ENCODE measurements at places on chromosomes 4 and X.
A peak's percentile ranks its signal among the peaks of the same experiment; 100 is the strongest.

GRCh38 chr4:150176547-150176946 lies 98.3 kb downstream of the DCLK2 start:
- DNase-seq = no peak

DNA sequence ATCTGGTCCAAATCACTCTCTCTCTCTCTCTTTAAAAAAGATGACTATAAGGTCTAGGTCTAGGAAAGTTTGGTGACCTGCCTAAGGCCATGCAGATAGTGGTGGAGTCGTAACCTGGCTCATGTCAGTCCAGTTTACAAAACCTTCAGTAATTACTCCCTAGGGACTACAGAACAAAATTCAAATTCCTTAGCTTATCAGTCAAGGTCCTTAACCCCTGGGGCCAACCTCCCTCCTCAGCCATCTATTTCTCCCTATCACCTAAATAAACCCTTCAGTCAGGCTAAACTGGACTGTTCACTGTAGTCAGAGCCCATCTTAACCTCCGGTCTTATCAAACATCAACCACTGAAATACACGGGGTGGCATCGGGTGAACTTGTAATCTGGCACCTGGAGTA lies 68.9 kb downstream of the MAP3K15 start:
- no peak for DNase-seq

- DNase-seq = no peak
Measured at GRCh38 chrX:13198056-13198761, 121.6 kb downstream of the ATXN3L start.

GRCh38 chr4:84792366-84793301 lies 173.9 kb downstream of the WDFY3 start:
- no peak for DNase-seq

DNA sequence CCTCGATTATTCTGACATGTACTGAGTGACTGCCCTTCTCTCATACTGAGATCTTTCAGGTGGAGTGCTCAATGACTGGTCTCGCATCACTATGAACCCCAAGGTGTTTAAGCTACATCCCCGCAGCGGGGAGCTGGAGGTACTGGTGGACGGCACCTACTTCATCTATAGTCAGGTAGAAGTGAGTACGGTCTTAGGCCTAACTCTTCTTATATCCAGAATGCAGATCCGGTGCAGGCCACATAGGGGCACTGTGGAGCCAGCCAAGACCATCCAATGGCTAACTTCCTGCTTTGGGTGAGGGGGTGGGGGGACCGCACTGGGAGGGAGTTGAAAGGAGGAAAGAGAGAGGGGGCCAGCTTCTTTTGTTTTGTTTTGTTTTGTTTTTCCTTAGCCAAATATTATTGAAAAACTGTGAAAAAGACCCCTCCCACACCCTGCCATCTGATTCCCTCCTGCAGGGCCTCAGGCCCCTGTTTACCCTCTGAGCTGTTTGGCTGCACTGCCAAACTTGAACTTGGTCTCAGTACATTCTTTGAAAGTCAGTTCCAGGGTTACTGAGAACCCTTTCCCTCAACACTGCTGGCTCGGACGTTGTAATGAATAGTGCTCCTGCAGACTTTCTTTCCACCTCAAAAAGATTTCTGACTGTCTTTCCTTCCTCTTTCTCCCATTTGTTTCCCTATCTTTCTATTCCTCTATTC lies 16.2 kb downstream of the AWAT2 start:
- DNase-seq = no peak

- DNase-seq = no peak
Measured at GRCh38 chrX:87896057-87896456, 378.5 kb downstream of the KLHL4 start.

DNA sequence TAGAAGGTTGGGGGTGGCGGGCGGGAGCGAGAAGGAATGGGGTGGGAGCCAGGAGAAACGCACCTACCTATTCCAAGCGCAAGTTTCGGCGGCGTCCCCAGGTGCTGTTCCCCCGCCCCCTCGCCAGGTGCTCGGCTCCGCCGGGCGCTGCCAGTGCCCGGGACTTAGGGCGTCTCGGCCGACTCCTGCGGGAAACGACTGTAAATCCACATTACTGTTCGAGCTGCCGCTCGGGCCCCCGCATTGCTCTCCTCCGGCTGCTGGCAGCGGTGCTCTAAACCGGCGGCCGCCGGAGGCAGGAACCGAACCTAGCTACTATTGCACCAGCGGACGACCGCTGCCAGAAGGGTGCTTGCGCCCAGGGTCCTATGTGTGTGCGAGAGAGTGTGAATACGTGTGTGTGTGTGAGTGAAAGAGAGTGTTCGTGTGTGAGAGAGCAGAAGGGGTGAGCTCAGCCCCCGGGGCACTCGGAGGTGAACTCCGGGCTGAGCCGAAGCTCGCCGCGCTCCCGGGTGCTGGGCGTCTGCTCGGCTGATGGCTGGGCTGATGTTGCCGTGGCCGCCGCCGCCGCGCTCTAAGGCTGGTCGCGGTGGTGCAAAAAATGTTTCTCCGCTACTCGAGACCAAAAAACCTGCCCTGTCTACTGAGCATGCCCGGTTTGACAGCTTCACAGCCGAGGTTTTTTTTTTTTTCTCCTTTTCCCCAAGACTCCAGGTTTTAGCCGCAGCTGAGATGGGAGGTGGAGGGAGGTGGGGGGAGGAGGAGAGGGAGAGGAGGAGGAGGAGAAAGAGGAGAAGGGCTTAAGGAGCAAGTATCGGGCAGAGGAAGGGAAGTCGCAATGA lies 115.7 kb upstream of the TEX13C start:
- peak; percentile 58 for DNase-seq

DNA sequence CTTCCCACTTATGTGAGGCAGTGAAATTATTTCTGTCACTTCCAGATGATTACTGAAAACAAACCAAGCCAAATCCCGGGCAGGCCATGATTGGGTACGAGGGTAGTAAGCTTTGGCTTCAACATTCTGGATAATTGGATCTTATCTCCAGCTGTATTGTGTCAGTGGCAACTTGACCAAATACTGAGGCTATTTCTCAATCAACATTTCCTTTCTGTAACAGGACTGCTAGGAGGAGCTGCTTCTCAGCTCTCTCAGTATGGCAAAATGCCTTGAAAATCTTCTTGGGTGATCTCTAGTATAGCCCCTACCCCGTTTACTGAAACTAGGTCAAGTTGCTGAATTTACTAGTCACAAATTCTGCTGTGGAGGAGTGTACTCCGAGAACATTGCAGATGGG lies 169.3 kb upstream of the FRMPD4 start:
- DNase-seq = no peak

DNA sequence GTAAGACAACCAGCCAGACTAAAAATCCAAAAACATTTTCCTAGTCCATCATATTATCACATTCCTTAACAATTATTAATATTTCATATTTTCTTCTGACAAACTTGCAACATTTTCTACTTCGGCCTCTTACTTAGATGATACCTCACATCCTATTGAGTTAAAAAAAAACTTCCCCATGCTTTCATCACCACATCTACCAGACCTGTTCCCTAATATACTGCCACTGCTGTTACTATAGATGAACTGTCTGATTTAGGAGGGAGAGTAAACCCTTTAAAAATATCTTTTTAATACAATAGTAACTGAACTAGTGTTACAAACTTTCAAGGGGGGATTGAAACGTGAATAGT lies 1.5 kb downstream of the FAM200B start:
- no peak for DNase-seq

DNA sequence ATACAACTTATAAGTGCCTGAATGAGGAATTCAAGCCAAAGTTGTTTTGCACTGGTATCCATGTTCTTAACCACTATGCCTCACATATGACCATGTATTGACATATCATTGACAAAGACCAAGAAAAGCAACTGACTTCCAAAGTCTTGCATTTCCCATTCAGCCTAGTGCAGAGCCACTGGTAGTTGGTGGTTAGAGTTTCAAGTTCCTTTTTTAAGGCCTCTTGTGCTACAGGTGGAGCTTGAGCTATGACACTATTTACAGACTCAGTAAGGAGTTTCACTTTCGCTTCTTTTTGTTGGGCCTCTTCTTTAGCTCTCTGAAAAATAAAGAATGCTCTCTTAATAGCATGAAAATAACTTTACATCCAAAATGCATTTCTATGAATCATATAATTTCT lies 763.0 kb downstream of the DMD start:
- no peak for DNase-seq

DNA sequence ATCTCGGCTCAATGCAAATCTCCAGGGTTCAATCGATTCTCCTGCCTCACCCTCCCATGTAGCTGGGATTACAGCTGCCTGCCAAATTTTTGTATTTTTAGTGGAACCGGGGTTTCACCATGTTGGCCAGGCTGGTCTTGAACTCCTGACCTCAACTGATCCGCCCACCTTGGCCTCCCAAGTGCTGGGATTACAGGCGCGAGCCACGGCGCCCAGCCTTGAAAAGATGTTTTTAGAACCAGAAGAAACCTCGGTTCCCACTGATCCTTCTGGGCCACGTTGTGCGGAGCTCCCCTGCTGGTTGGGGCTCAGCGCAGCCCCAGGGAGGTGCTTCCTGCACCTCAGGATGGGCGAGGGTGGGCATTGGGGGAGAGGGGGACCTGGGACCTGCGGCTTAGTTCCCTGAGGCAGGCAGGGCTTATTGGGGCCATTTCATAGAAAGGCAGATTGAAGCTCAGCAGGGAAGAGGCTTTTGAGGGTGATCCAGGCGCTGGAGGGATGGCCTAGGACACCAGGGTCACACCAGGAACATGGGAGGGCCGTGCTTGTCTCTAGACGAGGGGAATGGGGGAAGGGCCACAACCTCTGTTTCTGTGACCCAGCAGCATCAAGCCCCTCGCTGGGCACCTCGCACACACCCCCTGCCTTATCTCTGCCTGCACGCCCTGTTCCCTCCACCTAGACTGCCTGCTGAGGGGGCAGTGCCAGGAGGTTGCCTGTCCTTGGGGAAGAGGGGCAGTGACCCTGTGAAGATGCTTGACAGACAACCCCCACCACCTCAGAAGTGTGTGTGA lies 6.3 kb upstream of the ADD1 start:
- DNase-seq = no peak

DNA sequence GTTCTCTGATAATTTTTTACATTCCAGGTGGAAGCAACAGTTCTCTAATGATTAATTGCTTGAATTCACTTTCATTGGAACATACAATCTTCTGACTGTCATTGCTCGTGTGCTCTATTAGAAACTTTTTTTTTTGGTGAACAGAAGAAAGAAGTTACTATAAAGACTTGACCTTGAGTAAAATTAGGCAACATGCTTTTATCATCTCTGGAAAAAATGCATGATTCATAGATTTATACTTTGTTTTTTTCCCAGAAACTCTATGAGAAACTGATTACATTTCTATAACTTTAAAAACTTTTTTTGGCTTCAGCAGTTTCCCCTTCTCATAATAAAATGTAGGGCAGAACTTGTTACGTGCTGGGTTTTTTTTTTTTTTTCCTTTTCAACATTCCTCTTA lies 167.6 kb downstream of the ARHGAP10 start:
- no peak for DNase-seq

DNA sequence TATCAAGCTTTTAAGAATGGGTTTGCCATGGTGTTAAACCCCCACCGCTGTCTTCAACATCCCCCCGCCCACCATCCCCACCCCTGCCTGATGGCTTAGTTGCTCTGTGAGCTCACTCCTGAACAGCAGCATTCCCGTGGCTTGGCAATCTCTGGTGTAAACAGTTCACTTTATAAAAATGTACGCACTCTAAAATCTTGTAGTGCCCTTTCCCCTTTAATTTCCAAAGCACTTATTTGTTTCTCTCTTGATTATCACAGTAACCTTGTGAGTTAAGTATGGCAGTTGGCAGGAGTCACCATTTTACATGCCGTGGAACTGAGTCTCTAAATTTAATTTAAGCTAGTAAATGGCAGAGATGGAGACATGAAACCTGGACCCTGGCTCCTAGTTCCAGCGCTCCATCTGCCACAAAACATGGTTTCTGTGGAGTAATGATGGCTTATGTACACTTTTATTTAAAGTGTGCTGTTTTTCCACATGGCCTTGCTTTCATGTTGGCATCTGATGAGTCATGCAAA lies 123.1 kb downstream of the AFF1 start:
- DNase-seq = no peak

DNA sequence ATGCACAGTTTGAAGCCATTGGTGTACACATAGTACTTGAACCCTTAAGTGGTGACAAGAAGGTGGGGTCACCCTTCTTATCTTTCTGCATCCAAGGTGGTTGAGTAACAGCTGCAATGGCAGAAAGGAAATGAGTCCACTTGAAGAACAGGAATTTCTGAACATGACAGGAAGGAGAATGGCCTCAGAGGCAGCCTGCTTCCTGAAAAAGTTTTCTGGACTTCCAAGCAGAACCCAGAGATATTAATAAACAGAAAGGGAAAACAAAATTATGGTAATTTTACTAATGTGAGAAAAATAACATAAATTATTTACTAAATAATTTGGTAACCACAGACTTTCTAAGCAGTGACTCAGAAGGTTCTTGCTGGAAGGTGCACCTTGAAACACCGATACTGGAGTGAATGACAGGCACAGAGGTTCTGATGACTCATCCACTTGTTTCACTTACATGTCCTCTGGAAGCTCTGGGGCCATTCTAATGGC lies 119.9 kb upstream of the HS3ST1 start:
- DNase-seq = no peak

GRCh38 chr4:42489095-42489494 lies 91.8 kb downstream of the SHISA3 start:
- no peak for DNase-seq

DNA sequence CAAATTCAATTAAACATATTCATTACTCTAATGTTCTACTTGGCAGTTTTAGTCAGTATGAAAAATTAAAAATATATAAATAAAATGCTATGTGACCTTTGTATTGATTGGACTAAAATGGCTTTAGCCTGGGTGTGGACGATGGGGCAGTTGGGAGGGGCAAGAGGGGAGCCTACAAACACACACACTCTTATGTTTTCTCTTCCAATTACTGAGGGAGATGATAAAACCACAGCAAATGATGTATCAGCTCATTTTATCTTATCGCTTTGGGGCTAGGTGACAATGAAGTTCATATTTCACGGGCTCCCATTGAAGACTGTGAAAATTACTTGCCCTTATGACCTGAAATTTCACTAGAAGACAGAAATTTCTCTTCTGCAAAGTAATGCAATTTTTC lies 84.3 kb upstream of the MAB21L2 start:
- DNase-seq = no peak

DNA sequence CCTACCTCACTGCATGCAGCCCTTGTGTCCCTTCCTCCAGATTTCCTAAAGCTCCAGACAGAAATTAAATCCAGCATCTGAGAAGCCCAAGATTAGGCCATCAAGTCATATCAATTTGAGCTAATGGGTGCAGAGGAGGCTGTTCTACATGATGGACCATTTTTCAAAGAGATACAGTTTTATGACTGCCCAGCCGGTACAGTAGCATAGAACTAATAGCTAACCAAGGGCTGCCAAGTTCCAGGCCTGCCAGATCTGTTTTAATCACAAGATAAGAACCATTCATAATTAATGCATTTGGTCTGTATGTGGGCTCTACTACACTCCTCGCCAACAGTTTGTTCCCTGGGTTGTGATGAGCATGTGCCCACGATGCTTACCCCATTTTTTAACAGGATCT lies 73.9 kb upstream of the PLAC1 start:
- no peak for DNase-seq
